ENCODE measurements at places on chromosomes 13 and 19.

DNA sequence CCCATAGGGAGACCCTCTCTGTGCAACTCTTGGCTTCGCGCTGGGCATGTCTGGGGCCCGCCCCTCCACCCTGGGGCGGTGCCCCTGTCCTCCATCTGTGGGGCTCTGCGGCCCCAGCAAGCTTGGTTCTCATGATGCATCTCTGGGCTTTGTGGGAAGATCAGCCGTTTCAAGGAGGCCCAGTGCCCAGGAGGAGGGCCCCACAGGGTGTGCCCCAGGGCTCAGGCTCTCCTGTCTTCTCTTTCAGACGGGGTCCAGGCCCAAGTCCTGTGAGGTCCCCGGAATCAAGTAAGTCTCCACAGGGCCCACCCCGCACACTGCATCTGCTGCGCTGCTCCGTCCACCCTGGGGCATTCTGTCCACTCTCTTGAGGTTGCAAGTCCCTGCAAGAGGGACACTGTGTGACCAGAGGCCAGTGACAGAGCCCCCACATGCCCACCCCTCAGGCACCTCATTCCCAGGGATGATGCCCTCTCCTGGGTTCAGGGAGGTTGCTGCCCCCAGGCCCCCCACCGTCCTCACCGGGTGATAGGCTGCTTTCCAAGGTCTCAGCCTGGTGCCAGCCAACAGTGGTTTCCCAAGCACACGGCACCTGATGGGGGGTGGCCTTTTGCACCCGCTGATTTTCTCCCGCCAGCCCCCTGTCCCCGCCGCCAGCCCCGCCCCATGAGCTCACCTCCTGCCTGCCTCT, 31.7 kb downstream of the COMP start:
- DNase-seq = no peak

DNA sequence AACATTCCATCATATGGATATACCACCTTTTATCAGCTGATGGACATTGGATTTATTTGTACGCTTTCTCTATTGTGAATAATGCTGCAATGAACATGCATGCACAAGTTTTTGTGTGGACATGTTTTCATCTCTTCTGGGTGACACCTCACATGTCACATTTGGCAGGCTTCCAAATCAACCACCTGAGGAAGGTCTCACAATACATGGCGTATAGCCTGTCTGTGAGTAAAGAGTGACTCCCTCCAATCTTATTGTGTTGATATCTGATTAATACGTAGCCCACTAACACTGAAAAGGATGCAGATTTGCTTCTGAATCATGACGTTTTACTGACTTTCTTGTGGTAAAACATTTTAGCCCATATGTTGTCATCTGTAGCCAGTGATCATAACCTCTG, 61.1 kb downstream of the SLC15A1 start:
- DNase-seq = no peak

DNA sequence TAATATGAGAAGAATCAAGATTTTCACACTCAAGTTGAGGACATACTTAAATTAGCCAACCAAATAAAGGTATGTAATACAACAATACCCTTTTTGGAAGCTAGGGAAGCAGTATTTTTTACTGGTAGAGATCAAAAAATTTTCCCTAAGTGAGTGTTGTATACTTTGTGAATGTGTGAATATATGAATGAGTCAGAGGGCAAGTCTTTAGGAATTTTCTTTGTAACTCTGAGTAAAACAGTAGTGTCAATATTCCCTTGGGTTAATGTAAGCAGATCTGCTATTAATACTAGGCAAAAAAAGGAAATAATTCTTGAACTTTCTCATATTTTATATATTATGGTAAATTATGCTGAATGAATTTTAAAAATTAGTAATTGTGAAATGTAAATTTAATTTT, 1161.8 kb upstream of the MIR17HG start:
- DNase-seq = no peak

DNA sequence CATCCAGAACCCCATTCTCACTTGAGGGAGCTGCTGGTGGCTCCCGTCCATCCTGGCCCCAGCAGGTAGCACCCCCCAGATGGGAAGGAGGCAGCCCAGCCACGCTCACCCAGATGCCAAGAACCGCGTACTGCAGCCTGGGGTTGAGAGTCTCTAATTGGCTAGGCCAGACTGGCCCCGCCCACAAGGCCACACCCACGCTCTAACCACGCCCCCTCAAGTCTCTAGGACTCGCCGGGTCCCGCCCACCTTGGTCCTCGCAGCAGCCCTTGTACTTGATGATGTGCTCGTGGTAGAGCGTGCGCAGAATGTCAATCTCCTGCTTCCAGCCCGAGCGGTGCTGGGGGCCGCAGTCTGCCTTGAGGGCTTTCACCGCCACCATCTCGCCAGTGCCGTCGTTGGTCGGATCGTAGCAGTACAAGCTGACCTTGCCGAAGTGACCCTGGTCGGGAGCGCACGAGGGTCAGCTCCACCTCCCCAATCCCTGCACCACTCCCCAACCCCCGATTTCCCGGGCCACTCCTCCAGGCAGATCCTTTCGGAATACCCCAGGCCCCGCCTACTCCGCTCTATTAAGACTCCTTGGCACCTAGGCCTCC, 14.5 kb upstream of the ICAM3 start:
- DNase-seq = peak; percentile 28

DNA sequence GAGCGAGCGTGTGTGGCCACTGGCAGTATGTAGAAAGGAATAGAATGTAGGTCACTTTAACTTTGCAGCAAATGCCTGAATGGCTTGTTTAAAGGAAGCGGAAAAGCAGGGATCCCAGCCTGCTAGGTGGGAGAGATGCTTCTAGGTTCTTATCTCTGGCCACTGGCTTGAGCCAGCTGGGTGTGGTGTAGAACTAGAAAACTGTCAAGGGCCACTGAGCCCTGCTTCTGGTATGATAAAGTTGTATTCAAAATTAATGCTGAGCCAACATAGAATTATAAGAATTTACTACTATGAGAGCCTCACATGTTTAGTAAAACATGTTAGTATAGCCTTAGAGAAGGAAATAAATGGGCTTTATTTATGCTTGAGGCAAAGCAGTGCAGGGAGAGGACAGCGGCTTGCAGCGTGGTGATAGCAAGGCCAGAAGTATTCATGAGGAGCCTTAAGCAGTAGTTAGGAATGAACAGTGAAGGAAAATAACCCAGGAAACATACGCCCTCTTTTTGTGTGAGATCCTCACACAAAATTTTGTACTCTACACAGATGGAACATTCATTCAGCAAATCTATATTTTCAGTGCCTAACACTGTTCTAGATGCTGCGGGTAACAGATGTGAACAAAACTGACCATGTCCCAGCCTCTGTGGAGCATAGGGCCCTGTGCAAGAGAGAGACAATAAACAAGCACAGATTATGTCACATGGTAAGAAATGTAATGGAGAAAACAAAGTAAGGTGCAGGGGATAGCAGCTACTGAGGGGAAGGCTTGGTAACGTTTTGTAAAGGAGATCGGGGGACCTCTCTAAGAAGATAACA, 863.2 kb downstream of the DIAPH3 start:
- DNase-seq = no peak
